ENCODE measurements at places on chromosomes 5 and 9. TPM values are rescaled to one million over a fixed set of nuclear protein-coding genes. Genes with fewer than 3 reads are reported as not detected.

DNA sequence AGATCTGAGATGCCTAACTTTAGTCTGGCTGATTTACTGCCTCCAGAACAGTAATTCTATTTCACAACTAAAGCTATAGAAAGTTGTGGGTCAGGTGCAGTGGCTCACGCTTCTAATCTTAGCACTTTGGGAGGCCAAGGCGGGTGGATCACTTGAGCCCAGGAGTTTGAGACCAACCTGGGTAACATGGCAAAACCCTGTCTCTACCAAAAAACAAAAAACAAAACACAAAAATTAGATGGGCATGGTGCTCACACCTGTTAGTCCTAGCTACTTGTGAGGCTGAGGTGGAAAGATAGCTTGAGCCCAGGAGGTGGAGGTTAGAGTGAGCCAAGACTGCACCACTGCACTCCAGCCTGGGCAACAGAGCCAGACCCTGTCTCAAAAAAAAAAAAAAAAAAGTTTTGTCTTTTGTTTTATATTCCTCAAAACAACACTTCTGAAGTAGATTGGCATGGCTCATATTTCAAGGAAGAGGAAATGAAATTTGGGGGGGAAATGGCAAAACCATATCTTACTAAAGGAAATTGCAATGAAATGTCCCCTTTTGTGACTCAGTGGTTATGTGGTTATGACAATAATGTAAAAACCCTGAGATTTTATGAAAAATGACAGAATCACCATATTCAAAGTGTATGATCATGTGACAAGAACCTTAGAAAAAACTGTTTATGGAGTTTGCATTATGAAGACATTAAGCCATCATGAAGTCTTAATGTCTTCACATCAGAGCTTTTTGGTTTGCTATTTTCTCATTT lies 16.2 kb downstream of the FNBP1 start:
- H3K36me3 ChIP-seq: peaks cover 72% of the 10 kb centered on the region
- peak overlapping the region; percentile 19 for H3K4me3 ChIP-seq
- H3K27me3 ChIP-seq: no peaks in the 10 kb centered on the region
- H3K27ac ChIP-seq: peak overlapping the region; percentile 99
- peaks cover 93% of the 10 kb centered on the region for H3K4me1 ChIP-seq
- no peak for DNase-seq

GRCh38 chr5:124644138-124644537 lies 102.3 kb downstream of the ZNF608 start:
- no peak for DNase-seq
- H3K4me1 ChIP-seq: peaks cover 12% of the 10 kb centered on the region

Gene ECM2
- total RNA-seq: not detected

GRCh38 chr9:99251157-99251556 lies 29.1 kb downstream of the SEC61B start:
- H3K4me1 ChIP-seq: peaks cover 42% of the 10 kb centered on the region
- no peak overlapping the region for H3K27ac ChIP-seq
- H3K27me3 ChIP-seq: peaks cover 5% of the 10 kb centered on the region

DNA sequence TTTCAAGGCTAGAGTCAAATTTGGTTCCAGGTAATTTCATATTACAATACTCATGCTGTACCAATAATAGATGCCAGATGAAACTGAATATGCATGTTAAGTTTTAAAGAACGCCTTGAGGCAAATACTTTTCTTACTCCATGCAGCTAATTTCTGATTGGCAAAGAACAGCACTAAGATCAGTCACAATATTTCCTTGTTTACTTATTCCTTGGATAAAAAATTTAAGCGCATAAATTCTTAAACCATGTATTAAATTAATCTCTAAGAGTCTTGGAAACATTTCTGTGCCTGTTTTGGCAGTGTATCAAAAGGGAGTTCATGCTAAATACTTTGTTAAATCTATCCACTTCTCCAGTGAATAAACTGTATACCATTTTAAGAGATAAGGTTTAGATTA lies 173.5 kb downstream of the SLC12A2 start:
- no peaks in the 10 kb centered on the region for H3K4me1 ChIP-seq
- H3K27me3 ChIP-seq: peaks cover 5% of the 10 kb centered on the region
- no peak for DNase-seq
- H3K4me3 ChIP-seq: no peak overlapping the region
- H3K36me3 ChIP-seq: no peaks in the 10 kb centered on the region

Gene CDKN2A
- total RNA-seq: 2.5 TPM

DNA sequence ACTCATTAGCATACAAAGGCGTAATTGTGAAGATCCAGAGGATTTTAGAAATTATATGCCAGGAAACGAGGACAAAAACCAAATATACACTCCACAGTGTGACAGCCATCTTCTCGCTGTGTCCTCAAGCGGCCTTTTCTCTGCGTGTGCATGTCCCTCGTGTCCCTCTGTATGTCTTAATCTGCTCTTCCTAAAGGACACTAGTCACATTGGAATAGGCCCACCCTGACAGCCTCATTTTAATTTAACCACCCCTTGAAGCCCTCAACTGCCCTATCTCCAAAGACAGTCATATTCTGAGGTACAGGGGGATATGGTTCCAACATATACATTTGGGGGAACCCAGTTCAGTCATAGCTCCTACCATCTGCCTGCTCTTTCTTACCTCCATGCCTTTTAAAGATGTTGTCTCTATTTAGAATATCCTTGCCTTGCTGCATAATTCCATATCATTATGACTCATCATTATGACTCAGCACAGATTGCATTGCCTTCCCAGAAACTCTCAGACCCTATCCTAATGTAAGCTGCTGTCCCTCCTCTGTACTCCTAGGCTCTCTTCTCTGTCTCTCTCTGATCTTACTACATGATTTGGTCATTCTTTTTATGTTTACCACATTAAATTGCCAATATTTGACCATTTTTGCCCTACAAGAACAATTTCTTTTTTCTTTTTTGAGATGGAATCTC lies 210.9 kb downstream of the AOPEP start:
- H3K36me3 ChIP-seq: no peaks in the 10 kb centered on the region
- H3K27ac ChIP-seq: no peak overlapping the region
- H3K4me1 ChIP-seq: peaks cover 8% of the 10 kb centered on the region
- no peak for DNase-seq
- no peaks in the 10 kb centered on the region for H3K27me3 ChIP-seq

DNA sequence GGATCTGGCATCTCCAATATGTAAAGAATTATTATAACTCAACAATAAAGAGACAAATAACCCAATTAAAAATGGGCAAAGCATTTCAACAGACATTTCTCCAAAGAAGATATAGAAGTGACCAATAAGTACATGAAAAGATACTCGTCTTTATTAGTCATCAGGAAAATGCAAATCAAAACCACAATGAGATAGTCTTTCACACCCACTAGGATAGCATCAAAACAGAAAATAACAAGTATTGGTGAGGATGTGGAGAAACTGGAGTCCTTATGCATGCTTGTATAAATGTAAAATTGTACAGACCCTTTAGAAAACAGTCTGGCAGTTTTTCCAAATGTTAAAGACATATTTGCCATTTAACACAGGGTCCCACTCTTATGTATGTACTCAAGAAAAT lies 39.1 kb upstream of the ITGA1 start:
- no peaks in the 10 kb centered on the region for H3K27me3 ChIP-seq
- H3K4me3 ChIP-seq: no peak overlapping the region
- DNase-seq: no peak
- peak overlapping the region; percentile 31 for H3K27ac ChIP-seq
- peaks cover 2% of the 10 kb centered on the region for H3K36me3 ChIP-seq

Gene GALNT12
- 14.3 TPM for total RNA-seq

DNA sequence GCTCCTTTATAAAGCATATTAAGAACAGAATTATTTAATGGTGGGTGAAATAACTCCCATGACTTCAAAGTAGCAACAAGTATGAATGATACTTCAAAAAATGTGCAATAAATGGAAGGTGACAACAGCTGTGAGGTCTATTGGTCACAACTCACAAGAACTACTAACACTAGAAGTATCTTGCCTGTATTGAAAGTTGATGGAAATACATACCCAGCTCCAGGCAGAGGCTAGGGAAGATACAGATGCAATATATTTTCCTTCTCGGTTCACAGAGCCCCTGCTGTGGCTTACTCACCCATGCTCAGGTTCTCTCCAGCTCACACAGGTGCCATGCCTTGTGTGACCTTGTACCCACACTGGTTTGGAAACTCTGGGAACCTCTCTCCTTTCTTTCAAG lies 133.8 kb downstream of the LIFR start:
- DNase-seq: no peak
- no peaks in the 10 kb centered on the region for H3K36me3 ChIP-seq
- no peak overlapping the region for H3K4me3 ChIP-seq
- H3K27ac ChIP-seq: no peak overlapping the region

DNA sequence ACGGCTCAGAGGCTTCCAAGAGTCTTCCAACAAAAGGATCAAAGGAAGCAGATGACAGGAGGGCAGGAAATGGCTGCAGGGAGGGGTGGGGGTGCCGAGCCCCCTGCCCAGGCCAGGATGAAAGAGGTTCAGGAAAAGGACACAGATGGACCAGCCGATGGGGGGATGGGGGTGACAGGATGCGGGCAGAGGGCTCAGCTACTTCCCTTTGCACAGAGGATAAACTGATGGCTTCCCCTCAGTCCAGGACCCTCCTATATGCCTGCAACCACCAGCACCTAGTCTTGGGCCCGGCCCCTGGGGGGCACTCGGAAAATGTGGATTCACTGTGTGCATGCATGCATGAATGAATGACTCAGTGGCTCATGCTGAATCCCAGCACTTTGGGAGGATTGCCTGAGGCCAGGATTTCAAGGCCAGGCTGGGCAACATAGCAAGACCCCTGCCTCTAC lies 148.2 kb downstream of the C9orf50 start:
- no peak for DNase-seq
- no peak overlapping the region for H3K4me3 ChIP-seq
- H3K36me3 ChIP-seq: no peaks in the 10 kb centered on the region
- no peaks in the 10 kb centered on the region for H3K27me3 ChIP-seq
- H3K27ac ChIP-seq: no peak overlapping the region

DNA sequence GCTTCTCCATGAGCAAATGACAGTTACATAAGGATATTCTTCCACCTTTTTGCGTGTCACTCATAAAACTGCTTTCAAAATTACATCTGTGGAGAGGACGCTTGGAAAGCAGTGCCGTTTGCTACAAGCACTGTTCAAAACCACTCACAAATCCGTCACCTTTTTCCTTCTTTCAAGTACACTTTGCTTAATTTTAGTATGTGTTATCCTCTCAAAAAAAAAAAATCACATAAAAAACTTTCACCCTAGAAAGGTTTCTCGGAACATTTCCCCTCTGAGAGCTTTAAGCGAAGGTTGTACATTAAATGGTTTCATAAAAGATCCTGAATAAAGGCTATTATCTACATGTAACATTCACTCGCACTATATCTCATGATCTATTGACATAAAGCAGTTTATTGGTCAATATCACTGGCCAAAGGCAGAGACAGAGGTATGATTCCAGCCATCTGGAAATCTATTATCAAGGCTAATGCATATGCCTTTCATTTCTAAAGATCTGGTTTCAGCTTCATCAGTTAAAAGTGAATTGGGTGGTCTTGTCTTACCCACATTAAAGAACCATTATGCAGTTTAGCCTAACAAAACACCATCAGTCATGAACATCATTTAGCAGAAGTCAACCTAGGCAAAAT lies 163.6 kb downstream of the ENC1 start:
- H3K27ac ChIP-seq: no peak overlapping the region
- DNase-seq: no peak
- H3K36me3 ChIP-seq: no peaks in the 10 kb centered on the region
- H3K27me3 ChIP-seq: peaks cover 9% of the 10 kb centered on the region
- H3K4me1 ChIP-seq: peaks cover 3% of the 10 kb centered on the region

Gene OBP2B
- total RNA-seq: not detected

Gene LHX6
- 0.07 TPM for total RNA-seq

- no peak overlapping the region for H3K4me3 ChIP-seq
- no peak for DNase-seq
- peaks cover 2% of the 10 kb centered on the region for H3K27me3 ChIP-seq
- H3K36me3 ChIP-seq: no peaks in the 10 kb centered on the region
- no peaks in the 10 kb centered on the region for H3K4me1 ChIP-seq
- no peak overlapping the region for H3K27ac ChIP-seq
Observed at GRCh38 chr5:137332296-137332695, 166.8 kb downstream of the SPOCK1 start.

Gene DND1
- 3.2 TPM for total RNA-seq

DNA sequence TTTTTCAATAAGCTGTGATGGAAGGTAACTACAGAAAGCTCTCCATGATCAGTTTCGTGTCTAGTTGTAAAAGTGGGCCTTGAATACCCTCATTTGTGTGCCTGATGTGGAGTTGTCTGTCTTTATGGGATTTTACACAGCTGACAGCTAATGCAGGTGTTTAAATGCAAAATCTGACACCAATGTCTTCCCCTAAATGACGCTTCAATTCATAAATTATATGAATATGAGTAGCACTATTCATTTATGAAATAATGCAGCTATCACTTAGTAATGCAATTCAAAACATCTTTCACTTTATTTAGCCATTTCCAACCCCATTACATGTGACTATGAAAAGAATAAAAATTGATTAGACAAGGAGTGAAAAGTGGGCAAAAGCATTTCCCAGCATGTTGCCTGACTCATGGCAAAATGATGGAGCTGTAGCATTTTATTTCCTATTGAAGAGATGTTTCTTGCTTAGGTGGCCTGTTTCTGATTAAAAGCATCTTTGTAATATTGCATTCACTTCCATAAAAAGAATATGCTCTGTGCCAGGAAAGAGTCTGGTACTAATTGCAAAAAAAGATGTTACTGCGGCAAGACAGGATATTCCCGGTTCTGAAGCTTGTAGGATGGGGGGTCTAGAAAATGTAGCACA lies 116.7 kb upstream of the HAPLN1 start:
- no peaks in the 10 kb centered on the region for H3K4me1 ChIP-seq
- no peak for DNase-seq
- no peaks in the 10 kb centered on the region for H3K36me3 ChIP-seq
- H3K27me3 ChIP-seq: no peaks in the 10 kb centered on the region
- no peak overlapping the region for H3K27ac ChIP-seq

DNA sequence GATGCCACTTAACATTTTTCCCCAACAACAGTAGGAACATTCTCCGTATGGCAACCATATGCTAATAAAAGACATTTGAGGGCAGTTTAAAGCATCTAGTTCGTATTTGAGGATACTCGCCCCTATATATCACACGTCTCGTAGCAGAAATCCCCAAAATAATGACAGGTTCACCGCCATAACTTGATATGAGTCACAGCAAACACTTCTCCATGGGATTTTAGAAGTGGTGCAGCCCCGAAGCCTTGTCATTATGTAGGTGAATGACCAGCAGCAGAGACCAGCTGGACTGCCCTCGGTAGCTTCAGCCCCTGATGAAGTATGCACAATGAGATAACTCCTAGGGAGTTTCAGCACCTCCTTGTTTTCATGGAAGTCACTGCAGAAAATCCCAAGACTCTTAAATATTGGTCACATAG lies 2.0 kb downstream of the CTNND2 start:
- H3K4me1 ChIP-seq: peaks cover 2% of the 10 kb centered on the region
- no peak for DNase-seq
- peaks cover 37% of the 10 kb centered on the region for H3K27me3 ChIP-seq

Gene SHISAL2B
- not detected for total RNA-seq

All from activated CD8-positive, alpha-beta T cell treated with anti-CD3 and anti-CD28 coated beads for 36 hours (primary cell).